ENCODE measurements at places on chromosomes 11 and 22.
A peak's percentile ranks its signal among the peaks of the same experiment; 100 is the strongest.

DNA sequence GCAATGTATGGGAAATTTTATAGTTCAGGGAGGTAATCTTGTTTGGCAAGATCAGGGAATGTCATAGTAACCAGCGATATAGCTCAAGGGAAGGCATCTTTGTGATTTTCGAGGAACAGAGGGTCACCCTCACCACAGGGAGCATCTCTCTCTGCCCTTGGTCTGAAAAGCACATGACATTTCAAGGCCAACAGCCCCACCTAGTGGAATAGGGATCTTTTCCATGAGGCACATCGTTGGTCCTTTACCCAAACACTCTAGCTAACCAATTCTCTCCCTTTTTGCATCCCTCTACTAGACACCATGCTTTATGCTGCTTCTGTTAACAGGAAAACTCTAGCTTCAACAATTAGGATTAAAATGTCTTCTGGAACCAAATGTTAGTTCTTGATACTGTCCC lies 179.0 kb downstream of the GRM5 start:
- DNase-seq = peak; percentile 35

GRCh38 chr22:23784215-23784732 lies 2.5 kb upstream of the SMARCB1 start:
- DNase-seq = no peak

DNA sequence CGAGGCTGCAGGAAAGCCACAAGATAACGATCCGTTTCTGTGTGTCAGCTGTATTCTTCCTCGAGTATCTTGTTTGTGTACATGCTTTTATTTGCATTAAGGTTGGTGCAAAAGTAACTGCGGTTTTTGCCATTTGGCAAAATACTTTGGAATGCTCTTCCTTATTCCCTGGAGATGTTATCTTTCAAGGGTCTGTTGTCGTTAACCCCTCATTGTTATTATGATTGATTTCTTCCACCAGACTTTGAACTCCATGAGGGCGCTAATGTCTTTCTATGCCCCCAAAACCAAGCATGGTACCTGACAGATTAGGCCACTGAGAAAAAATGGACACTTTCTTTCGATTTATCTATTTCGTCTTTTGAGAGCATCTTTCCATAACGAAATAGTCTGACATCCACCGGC lies 563 bp upstream of the PSMA1 start:
- no peak for DNase-seq

GRCh38 chr11:68287419-68287818 lies 15.6 kb upstream of the C11orf24 start:
- DNase-seq = no peak

DNA sequence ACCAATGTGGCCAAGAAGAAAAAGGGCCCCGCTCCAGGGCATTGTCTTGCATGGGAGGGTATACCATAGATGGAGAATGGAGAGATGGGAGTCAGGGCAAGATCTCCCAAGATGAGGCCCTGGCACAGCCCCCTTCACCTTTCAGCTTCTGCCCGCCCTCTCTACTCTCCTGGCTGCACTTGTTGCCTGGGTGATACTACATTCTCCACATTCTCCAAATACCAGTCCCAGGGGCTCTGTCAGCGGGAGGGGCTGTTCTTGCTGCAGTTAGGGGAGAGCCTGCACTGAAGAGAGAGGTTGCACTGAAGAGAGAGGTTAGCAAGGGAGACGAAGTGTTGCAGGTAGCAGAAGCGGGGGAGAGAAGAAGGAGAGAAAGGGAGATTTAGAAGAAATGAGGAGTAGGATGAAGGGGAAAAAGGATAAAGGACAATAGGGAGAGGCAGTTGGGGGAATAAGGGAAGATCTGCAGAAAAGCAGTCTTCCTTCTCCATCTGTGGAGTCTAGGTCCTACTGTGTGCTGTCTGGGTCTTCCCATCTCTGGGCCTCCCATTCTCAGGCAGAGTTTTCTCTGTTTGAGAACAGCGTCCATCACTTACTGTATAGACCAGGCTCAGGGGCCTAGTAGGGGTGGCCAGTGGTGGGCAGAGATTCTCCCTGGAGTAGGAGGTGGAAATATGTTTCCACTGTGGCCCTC lies 8.0 kb downstream of the PHLDB1 start:
- no peak for DNase-seq

DNA sequence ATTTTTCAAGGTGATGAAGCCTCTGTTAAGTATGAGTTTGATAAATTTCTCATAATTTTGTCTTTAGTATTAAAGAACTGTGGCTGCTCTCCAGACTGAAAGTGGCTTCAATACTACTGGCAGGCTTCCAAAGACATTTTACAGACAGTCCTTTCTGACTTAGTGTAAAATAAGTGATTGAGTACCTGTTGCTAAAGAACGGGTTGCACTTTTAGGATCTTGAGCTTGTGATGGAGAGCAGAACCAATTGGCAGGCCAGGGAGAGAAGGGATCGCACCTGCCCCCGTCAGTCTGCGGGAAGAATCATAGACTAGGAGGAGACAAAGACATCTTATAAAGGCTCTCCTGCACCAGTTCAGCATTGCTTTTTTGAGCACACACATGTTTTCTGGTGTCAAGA lies 4.4 kb downstream of the NCAM1 start:
- no peak for DNase-seq

- no peak for DNase-seq
Observed at GRCh38 chr11:77131560-77131959, 3.5 kb downstream of the MYO7A start.

GRCh38 chr11:11279956-11280689 lies 72.9 kb downstream of the CSNK2A3 start:
- no peak for DNase-seq

GRCh38 chr11:85827748-85828639 lies 17.1 kb upstream of the SYTL2 start:
- peak; percentile 81 for DNase-seq

DNA sequence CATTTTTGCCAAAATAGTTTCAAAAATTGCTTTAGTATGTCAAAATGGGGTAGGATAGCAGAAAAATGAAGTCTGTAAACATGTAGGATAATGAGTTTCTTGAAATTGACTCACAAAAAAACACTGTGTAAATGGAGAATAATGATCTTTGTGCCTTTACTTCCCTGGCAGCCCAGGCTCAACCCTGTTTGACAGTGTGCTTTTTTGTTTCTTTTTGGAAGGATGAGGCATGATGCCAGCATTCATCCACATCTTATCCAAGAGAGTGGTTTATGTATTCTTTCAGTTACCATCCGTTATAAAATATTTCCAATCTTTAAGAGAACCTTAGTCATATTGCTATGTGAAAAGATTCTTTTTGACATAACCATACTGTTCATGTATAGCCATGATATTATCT lies 70.6 kb downstream of the ARHGAP42 start:
- no peak for DNase-seq

GRCh38 chr11:13287036-13287435 lies 9.4 kb downstream of the BMAL1 start:
- DNase-seq = peak; percentile 39

DNA sequence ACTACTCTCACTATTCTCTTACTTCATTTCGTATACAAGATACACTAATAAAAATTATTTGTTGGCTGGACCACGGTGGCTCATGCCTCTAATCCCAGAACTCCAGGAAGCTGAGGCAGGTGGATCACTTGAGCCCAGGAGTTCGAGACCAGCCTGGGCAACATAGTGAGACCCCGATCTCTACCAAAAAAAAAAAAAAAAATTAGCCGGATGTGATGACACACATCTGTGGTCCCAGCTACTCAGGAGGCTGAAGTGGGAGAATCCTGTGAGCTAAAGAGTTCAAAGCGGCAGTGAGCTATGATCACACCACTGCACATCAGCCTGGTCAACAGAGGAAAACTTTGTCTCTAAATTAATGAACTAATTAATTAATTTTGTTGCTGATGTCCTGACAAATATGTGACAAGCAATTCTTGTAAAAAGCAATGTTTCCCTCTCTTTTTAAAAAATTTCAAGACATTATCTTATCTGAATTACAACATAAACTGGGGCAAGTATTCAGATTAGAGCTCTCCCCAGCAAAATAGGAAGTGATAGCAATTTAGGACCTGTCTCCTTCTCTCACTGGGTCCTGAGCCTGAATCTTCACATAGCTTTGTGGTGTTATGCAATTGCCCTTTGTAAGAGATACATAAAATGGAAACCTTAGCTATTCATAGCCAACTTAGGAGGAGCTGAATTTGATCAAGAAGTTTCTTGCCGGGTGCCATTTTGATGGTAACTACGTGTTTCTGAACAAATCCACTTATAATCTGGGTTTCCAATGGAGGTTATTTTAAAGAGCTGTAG lies 17.6 kb upstream of the TMA7B start:
- no peak for DNase-seq

GRCh38 chr11:73306069-73306841 lies 1.8 kb upstream of the ARHGEF17 start:
- no peak for DNase-seq

GRCh38 chr22:31943978-31944699 lies at the start of gene YWHAH:
Gene YWHAH, plus strand, starts transcription at chr22:31944535. Its CDS starts 199 bp downstream, at chr22:31944734.
- peak; percentile 90 for DNase-seq

GRCh38 chr11:8459711-8460399 lies 134.2 kb downstream of the STK33 start:
- no peak for DNase-seq

GRCh38 chr22:17607891-17608521 lies 20.5 kb downstream of the ATP6V1E1 start:
- no peak for DNase-seq

DNA sequence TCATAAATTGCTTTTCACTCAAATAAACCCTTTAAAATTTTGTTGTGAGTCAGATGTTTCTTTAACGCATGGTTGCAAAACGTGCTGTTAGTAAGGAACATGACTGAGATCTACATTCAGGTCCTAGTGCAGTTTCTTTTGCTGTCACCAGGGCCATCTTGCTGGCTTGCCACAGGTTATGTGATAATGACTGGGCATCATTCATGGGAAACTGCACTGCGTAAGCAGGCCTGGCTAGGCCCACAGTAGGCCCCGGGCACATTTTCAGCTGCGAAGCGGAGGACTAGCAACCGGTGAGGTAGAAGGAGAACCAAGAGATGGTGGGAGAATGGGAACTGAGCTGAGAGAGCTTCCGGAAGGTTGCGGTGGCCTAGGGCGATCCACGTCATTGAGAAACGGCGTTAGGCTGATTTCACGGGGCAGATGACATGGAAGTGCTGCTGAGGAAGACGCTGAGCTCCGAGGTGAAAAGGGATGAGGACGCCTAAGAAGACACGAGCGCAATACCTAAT lies 3.2 kb upstream of the KLHDC7B start:
- DNase-seq = peak; percentile 26

Measured in CD4-positive, alpha-beta T cell treated with Interleukin-4 for 4 hours (primary cell).